ENCODE measurements at places on chromosomes 3 and 15.

DNA sequence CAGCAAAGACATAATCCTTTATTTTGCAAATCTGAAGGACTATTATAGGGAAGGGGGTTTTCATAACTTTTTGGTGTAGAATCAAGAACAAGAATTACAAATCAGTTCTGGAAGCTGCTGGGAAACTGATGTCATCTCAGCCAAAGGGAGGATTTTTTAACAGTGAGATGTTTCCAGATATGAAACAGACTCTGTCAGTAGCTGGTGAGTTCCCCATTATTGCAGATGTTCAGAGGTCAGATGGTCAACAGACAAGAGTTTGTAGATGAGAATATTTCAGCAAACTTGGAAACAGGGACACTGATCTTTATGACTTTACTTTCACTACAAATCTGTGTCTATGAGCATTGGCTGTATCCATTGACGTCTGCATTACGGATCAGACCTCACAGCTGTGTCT, 71.9 kb upstream of the LPP start:
- no peak for DNase-seq

DNA sequence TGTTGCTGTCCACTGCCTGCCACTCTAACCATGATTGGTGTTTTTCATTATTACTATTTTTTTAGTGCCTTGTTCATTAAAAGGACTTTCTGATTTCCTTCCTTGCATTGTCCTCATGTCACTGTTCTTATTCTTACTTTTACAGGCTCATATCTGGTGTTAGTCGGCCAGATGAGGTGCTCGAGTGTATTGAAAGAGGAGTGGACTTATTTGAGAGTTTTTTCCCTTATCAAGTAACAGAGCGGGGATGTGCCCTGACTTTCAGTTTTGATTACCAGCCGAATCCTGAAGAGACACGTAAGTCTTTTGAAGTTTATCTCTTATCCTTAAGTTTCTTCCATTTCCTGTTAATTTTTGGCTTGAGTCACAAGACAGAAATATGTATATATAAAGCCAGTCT, 23.2 kb downstream of the QTRT2 start:
- DNase-seq, result no peak

GRCh38 chr3:151916781-151917180, 43.3 kb downstream of the SUCNR1 start:
- no peak for DNase-seq

DNA sequence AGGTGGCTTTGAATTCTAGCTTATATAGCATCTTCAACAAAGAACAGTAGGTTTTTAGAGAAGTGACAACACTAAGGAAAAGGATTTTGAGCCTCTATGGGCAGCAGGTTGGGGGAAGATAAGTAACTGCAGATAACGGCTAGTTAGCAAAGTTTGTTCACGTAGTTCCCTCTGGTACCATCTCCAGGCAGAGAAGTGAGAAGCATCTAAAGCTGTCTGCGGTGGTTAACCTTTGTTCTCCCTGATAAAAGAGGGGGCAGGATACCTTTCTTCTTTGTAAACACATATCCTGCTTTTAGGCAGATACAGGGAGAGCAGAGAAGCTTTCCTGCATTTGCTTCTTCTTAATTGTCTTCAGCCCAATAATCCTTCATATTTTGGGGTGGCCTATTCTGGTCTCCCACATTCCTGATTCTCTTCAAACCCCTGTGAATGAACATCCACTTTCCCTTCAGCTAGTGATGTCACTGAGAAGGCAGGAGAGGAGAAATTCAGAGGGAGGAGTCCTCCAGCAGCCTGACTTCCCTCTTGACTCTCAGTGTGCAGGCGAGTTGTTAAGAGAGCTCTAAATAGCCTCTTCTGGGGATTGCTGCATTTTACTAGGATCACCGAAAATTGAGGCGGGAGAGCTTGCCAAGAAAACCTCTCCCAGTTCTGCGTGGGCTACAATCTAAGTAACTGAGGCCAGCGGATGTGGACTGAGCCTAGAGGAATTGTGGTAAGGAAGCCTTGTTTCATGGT, 393.7 kb upstream of the C2CD4B start:
- DNase-seq, result no peak

DNA sequence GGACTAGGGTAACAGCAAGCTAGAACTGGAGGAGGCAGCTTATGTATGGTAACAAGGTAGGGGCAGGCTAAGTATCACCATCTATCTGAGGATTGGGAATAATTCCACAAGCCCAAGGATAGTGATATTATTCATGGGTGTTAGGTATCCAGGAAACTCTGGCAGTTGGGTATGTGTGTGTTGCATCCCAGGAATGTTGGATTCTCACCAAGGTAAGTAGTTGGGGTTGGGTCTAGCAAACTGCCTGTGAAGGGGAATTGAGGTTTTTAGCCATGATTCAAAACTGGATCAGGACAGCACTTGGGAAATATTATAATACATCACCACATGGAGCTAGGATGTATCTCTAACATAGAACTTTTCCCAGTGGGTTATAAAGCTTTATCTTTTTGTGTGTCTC, 626.4 kb upstream of the GOLIM4 start:
- no peak for DNase-seq

DNA sequence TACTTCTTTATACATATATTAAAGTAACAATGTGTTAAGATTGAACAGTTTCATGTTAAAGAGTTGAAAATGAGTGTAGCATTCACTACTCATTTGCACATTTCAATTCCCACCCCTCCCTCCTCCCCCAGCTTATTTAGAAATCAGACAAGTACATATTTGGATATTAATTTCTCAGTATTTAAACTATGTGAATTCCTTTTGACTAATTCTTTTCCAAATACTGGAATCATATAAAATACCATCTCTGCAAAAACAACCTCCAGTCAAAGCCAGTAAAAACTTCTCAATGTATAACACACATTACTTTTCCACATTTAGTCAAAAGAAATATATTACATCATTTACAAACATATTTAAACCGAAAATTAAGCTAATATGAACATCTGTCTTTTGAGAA, 25.5 kb upstream of the SHC4 start:
- DNase-seq, result no peak

DNA sequence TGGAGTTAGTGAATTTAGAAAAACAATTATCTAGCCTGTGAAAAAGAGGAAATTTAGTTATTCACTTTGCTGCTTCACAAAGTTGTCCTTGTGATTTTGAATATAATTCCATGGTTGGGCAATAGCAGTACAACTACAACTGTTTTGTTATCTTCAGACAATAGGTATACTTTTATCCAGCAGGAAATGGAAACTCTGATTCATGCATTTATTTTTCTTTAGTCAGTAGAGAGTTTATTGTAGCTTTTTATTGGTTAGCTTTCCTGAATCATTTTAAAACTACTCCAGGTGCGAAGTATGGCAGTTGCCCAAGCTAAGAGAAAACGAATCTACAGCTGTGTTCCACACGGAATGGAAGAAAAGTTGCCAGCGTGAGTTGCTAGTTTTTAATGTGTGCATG, 80.3 kb downstream of the TM4SF4 start:
- DNase-seq, result peak; percentile 54

DNA sequence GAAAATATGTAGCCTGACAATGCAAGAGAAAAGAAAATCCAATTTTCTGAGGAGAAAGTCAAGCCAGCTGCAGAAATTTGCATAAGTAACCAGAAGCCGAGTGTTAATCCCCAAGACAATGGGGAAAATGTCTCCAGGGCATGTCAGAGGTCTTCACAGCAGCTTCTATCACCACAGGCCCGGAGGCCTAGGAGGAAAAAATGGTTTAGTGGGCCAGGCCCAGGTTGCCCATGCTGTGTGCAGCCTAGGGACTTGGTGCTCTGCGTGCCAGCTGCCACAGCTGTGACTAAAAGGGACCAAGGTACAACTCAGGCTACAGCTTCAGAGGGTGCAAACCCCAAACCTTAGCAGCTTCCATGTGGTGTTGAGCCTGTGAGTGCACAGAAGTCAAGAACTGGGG, 201.2 kb upstream of the SOX2 start:
- DNase-seq, result no peak

- no peak for DNase-seq
These were observed 167.8 kb downstream of the TAFA4 start for GRCh38 chr3:68764554-68764953.

DNA sequence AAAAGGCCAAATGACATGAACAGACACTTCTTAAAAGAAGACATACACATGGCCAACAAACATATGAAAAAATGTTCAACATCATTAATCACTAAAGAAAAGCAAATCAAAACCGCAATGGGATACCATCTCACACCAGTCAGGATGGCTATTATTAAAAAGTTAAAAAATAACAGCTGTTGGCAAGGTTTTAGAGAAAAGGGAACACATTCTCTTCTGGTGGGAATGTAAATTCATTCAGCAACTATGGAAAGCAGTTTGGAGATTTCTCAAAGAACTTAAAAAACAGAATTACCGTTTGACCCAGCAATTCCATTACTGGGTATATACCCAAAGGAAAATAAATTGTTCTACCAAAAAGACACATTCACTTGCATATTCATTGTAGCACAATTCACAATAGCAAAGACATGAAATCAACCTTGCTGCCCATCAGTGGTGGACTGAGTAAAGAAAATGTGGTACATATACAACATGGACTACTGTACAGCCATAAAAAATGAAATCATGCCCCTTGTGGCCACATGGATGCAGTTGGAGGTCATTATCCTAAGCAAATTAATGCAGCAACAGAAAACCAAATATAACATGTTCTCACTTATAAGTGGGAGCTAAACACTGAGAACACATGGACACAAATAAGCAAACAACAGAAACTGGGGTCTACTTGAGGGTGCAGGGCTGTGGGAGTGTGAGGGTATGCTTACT, 190.7 kb upstream of the MCTP2 start:
- no peak for DNase-seq

Data from A549 (cell line).